Esophagus squamous epithelium (tissue), 5 donors: ENCODE measurements at places on chromosomes 2 and 18. TPM values are rescaled to one million over a fixed set of nuclear protein-coding genes. Genes with fewer than 3 reads are reported as not detected.

GAREM2 gene
- total RNA-seq, result 1.4 TPM

CTAGE1 gene
- total RNA-seq, result not detected

SCLY gene
- total RNA-seq, result 14.0 TPM

CNDP1 gene
- total RNA-seq, result not detected

SCN3A gene
- total RNA-seq, result 0.32 TPM

MOCOS gene
- 5.3 TPM for total RNA-seq

LRP2 gene
- under 0.01 TPM for total RNA-seq

TMEM178A gene
- not detected for total RNA-seq

ALPG gene
- total RNA-seq, result not detected

ME2 gene
- total RNA-seq, result 18.5 TPM

CHRND gene
- total RNA-seq, result not detected

RUFY4 gene
- not detected for total RNA-seq

SLC5A7 gene
- not detected for total RNA-seq

UBXN4 gene
- total RNA-seq, result 40.2 TPM

YWHAQ gene
- total RNA-seq, result 442 TPM

LONRF2 gene
- 6.1 TPM for total RNA-seq

PIEZO2 gene
- total RNA-seq, result 2.5 TPM

CGREF1 gene
- 2.6 TPM for total RNA-seq

UGT1A10 gene
- total RNA-seq, result 45.0 TPM

PAX3 gene
- not detected for total RNA-seq

GLI2 gene
- 1.3 TPM for total RNA-seq

TLX2 gene
- not detected for total RNA-seq

MEP1B gene
- not detected for total RNA-seq

ARHGAP15 gene
- 3.3 TPM for total RNA-seq

IL1RN gene
- total RNA-seq, result 863 TPM

OXER1 gene
- total RNA-seq, result 0.18 TPM

TUBA4B gene
- total RNA-seq, result not detected

SLC30A3 gene
- total RNA-seq, result 0.18 TPM

TACR1 gene
- 3.6 TPM for total RNA-seq

HMSD gene
- not detected for total RNA-seq

SERPINB13 gene
- total RNA-seq, result 175 TPM

UGT1A8 gene
- total RNA-seq, result 0.13 TPM

HAAO gene
- total RNA-seq, result 0.61 TPM

GALR1 gene
- not detected for total RNA-seq

NYAP2 gene
- total RNA-seq, result 0.61 TPM

INHBB gene
- 1.2 TPM for total RNA-seq

GPR39 gene
- total RNA-seq, result 1.3 TPM

GPR75 gene
- 3.6 TPM for total RNA-seq

DIPK1C gene
- not detected for total RNA-seq

GNLY gene
- 1.2 TPM for total RNA-seq

FAM124B gene
- 0.38 TPM for total RNA-seq

TRABD2A gene
- 0.76 TPM for total RNA-seq

TMEM150A gene
- total RNA-seq, result 6.3 TPM

TTR gene
- total RNA-seq, result not detected

CNTNAP5 gene
- not detected for total RNA-seq

YPEL5 gene
- total RNA-seq, result 65.0 TPM

CENPA gene
- 3.4 TPM for total RNA-seq

KLHL29 gene
- total RNA-seq, result 3.4 TPM
